ENCODE measurements at places on chromosomes 6 and 20.

DNA sequence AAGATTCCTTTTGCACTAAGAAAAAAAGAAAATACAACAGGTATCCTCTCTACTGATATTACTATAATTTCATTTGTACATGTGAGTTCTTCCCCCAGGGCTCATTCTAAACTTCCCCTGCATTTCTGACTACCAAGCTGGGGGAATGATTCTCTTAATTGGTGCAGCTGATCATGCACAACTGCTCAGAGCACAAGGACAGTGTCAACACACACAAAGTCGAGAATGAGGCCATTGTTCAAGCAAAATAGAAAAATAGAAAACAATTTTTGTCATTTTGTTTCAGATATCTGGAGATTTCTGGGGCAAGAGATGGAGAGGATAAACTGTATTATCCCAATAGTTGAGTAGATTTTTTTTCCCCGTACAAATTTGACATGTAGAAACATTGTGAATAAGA is 236.3 kb downstream of the HAO1 start:
- DNase-seq: no peak

DNA sequence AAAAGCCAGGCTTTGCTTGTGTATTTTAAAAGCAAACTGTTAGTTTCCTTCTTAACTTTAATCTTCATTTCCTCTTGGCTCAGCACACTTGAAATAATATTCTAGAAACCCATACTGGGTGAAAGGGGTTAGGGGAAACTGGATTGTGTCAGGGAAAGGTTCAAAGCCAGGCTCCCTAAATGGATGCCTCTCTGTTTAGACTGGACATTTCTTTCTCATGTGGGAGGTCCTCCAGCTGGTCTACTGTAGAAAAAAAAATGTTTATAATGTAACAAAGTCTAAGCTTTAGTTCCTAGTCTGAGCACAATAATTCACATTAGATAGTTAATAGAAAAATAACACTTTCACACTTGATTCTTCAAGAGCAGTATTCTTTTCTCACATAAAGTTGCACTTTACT is 89.0 kb upstream of the AKIRIN2 start:
- no peak for DNase-seq

DNA sequence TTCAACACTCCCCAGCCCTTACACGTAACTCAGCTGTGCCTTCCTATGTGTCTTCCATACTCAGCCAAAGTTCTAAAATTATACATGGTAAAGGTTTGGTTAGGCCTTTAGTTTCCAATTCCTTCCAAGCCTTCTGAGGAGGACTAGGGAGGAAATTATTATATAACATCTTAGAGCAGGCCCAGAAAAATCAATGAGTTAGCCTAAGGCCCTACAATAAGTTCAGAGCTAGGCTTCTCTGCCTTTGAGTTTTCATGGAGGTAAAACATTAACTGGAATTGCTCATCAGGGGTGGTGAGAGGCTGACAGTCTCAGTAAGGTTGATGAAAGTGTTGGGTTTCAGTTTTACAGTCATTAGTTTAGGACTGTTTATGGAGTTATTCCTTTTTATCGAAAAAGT is 286.0 kb downstream of the ADGB start:
- DNase-seq: no peak

GRCh38 chr20:16271450-16271849 is 301.8 kb downstream of the KIF16B start:
- DNase-seq: no peak

GRCh38 chr6:170293341-170294231 is 2.7 kb upstream of the DLL1 start:
- DNase-seq: no peak

DNA sequence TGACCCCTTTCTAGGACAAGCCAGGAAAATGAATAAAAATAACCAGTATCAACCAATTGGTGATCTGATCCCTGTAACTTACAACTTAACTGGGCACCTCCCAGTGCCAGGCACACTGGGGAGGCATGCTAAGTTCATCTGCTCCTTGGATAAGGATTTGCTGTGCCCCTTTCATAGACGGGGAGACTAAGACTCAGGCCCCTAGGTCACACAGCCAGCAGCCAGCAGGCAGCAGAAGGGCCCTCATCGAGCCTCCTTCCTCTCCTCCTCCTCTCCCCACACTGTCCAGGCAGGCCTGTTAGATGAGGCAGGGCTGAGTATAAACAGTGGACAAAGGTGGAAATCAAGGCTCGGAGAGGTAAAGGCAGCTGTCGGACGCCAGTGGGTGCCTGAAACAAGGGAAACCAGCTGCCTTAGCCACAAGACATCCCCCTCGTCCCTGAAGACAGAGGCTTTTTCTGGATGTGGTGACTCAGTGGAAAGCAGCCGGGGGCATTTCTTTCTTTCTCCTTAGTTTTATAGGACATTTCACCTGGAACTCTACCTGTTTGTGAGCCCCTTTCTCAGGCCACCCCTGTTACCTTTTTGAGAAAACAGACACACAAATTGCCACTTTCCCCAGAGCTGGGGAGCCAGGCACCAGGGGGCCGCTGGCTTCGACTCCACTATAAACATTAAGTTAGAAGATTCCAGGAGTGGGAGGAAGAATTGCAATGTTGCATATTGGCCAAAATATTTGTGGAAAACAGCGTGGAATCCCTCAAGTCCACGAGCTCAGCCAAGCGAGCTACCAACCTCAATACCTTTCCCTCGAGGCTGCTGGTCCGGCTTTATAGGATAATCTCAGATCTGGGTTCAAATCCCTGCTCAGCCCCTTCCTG is 166.0 kb downstream of the PREX1 start:
- no peak for DNase-seq

DNA sequence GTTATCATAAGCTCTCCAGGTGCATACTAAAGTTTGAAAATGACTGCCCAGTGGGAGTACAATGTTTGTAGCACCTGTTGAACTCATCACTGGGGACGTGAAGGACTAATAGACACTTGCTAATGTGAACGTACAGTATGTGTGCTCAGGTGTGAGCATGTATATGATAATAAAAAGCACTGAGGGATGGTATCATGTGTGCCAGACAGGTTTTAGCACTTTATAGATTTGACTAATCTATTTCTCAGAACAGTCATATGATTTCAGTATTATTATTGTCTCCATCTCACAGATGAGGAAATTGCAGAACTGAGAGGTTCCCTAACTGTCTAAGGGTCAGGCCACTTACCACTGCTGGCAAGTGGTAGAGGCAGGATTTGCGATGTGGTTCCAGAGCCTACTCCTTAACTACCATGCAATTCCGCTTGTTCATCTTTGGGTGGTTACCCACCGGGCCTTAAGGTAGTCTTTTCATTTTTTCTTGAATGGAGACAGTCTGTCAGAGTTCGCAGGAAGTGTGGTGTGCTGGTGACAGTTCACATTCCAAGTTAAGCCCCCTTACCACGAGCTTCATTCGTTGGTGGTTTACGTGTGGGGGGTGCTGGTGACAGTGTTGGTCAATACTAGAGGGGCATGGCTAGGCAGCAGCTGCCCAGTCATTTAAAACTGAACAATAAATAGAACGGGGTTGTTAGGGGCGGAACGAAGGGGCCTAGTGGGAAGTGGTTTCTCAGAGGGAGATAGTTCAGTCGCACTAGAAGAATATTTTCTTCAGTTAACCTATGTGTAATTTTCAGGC is 46.8 kb downstream of the RREB1 start:
- no peak for DNase-seq

GRCh38 chr6:106782536-106783285 is 153.3 kb downstream of the QRSL1 start:
- DNase-seq: peak; percentile 63

GRCh38 chr20:56778765-56779195 is 149.7 kb downstream of the TFAP2C start:
- no peak for DNase-seq

DNA sequence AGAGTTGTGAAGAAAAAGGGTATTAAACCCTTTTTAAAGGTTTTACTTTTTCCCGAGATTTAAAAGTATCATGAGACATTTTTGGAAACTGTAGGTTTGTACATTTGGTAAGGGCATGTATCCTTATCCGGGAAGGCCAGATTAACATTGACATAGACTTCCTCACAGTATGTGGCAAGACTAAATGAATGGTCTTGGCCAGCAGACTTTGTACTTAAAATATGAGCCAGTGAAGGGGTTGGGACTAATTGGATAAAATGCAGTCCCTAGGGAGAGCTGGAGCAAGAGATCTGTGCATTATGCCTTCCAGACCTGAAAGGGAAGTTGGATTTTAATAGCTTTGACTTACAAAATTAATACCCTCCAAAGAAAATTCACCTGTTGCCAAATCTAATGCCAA is 60.4 kb upstream of the CCN2 start:
- DNase-seq: no peak

GRCh38 chr6:80211286-80211685 is 104.8 kb downstream of the BCKDHB start:
- no peak for DNase-seq

DNA sequence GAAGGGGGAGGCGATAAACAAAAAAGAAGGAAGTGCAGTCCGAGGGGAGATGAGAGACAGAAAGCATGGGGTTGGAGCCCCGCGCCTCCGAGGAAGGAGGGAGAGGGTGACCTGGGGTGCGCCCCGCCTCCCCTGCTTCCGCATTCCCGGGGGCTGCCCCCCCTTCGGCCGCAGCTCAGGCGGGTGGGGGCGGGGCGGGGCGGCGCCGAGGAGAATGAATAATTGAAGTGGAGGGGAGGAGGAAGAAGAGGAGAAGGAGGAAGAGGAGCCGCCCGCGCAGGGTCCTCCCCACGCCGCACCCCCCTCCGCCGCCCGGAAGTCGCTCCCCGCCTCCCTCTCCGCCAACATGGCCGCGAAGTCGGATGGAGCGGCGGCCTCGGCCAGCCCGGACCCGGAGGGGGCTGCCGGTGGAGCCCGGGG is at the start of gene XKR7:
XKR7 (plus strand) TSS at position 322 of the 420 bp plus-strand sequence; CDS start at position 347, 25 bp downstream.
- DNase-seq: no peak

DNA sequence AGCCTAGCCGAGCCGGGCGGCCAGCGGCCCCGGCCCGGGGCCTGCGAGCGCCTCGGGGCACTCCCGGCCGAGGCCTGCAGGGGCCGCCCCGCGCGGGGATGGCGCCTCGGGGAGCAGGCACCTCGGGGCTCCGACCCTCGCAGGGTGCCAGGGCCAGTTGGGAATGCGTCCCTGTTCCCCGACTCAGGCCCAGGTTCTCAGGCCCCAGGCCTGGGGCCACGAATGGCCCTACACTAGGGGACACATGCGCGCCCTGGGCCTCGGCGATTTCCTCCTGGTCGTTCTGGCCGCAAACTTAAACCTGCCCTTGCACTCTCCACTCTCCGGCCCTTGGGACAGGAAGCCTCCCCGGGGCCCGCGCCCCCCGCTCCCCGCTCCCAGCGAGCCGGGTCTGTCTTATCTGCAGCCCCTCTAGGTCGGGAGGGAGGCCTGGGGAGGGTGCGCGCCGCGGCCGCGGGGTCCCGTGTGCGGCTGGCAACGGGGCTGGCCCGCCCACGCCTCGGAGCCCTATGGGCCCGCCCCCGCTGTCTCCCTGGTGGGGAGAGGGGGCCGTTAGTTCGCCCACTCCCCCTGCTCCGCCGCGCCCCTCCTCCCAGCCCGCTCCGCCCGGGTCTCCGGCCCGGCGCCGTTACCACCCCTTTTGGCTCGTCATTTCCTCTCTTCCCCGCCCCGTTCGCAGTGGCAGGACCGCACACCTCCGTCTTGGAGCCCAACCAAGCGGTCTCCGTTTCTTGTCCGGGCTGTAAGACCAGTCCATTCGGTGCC is 611 bp downstream of the NFYA start:
- DNase-seq: peak; percentile 83

- DNase-seq: no peak
These were observed 137.7 kb upstream of the HEY2 start for GRCh38 chr6:125611573-125612344.

GRCh38 chr6:63923139-63923739 is 287.6 kb downstream of the PHF3 start:
- DNase-seq: no peak

GRCh38 chr20:57525328-57526086 is 567 bp upstream of the CTCFL start:
- DNase-seq: no peak

GRCh38 chr6:42047213-42047590 is 3.1 kb upstream of the TAF8 start:
- no peak for DNase-seq
